ENCODE measurements at places on chromosomes 5 and 9.

DNA sequence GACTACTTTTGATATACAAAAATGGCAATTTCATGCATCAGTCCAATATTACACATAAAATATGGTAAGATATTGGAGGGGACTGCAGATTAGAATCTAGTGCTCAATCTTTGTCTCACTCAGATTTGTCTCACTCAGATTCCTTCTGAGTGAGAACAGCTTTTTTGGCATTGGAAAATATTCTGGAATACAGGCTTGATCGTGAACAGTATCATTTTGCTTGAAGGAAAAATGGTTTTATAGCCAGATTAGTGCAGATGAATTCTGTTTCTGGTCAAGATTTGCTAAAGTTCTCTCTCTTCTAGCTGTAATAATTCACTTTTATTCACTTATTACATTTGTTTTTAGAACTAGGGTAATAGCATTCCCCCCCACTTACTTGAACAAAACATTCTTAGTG lies 51.2 kb downstream of the MAN2A1 start:
- DNase-seq, result no peak

DNA sequence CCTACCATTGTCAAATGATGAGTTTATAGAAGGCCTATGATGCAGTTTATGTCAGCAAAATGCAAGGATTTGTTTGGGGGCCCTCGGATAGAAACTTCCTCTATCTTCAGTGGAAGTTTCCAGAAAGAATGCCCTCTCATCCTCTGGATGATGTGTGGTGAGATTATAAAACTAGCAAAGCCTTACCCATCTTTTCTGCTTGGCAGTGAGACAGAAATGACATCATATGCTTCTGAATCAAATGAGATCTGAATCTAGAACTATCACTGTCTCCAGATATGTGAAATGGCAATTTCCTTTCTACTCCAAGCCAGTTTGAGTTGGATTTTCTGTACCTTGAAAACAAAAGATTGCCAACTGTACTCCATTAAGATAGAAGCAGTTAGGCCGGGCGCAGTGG lies 60.4 kb upstream of the CKMT2 start:
- no peak for DNase-seq

GRCh38 chr9:133769511-133770075 lies 31.4 kb upstream of the SARDH start:
- no peak for DNase-seq

DNA sequence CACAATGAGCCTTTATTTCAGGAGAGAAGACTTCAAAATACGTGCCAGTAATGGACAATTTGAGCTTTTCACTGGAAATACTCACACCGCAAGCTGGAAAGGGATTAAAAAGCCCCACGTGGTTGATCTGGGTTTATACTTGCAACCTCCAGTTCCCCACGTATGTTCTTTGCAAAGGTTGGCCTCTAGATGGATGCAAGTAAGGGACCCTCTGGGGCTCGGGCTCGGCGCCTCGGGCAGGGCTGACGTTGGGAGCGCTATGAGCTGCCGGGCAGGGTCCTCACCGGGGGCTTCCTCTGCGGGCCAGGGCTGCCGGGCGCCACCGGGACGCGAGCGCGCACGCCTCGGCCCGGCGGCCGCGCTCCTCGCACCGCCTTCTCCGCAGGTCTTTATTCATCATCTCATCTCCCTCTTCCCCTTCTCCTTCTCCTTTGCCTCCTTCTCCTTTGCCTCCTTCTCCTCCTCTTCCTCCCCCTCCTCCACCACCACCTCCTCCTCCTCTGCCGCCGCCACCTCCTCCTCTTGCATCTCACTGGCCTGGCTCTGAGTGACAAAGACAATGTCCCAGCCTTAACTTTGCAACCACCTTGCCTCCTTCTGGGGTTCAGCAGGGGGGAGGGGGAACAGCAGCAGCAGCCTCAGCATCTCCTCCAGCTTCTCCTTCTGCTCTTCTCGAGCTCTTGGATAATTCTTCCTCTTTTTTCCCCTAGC lies 701 bp upstream of the ZNF462 start:
- DNase-seq, result no peak

- DNase-seq, result no peak
These were observed 34.3 kb downstream of the ITK start for GRCh38 chr5:157214861-157215513.

DNA sequence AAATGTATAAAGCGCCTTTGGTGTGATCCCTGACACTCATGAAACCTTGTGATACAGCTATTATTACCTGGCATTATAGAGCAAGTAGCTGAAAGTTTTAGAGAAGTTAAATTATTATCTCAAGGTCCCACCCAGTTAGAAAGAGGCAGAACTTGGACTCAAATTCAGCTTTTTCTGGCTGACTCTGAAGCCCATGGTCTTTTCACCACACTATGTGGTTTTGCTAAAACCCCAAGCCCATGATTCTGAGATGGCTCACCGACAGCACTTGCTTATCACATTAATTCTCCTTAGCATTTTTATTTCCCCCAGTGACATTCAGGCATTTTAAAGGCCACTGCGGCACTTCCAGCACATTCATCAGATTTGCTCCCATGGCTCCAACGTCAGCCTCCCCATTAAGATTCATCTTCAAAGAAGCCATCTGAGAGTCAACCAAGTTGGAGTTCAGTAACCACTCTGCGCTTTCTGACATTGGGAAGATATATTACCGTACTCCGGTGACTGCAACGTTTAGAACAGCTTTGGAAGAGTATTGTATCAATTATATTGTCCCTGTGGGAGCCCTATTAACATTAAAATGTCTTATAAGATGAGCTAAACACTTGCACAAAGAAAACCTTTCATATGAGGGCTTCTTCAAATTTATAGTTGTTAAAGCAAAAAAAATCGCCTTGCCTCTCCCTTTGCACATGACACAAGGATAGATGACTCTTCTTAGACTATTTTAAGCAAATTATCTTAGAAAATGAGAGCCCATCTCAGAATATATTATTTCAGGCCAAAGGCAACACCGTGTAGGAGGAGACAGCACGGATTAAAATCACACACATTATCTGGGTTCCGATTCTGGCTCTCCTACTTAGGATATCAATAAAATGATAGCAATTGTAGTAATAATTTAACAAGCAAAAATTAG lies 638.1 kb downstream of the ACTL7B start:
- DNase-seq, result no peak

GRCh38 chr9:106890608-106891007 lies 27.6 kb downstream of the ZNF462 start:
- DNase-seq, result no peak

DNA sequence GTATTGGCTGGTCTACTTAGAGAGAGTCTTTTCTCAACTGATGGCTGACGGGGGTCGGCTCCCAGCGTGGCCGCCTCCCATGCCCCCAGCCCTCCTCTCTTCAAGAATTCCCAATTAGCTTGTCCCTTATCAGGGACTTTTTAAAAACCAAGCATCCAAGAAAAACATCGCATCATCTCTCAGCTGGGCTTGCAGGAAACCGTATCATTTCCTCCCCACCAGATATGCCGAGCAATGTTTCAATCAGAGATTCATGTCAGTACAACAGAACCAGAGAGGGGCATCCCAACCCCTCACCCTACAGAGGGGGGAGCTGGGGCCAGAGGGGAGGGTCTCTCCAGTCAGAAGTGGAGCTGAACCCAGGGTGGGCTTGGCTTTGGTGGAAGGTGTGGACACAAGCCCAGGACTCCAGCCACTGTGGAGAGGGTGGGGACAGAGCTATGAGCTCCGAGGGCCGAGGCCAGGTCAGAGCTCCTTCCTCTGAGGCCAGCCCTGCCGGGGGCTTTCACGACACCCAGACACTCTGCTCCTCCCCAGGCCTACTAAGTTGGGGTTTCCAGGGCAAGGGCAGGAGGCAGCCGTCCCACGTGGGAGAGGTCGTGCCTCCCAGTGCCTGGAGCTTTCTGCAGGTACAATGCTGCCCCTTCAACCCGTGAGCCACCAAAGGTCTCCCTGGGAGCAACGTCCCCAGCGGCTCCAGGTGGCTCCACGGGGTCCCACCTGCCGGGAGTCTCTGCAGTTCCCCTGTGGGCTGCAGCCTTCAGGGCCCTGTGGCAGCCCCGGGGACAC lies 39.0 kb upstream of the TMEM250 start:
- DNase-seq, result no peak

DNA sequence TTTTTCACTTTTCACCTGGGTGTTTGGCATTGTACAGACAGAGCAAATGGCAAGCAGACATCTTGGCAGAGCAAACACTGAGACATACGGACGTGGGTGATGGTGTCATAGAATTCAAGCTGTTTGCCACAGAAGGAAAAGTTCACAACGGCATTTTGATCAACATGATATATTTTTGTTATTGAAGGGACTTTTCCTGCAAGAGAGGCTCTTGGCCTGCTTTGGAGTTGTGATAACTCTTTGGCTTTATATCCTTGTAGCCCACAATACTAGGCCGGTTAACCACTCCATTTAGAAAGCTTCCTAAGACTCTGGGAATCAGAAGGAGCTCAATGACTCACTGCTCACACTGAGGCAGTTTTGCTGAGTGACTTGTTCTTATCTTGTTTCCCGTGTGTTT lies 1038.3 kb downstream of the TLE1 start:
- no peak for DNase-seq

GRCh38 chr5:138927979-138928378 lies 52.8 kb upstream of the LRRTM2 start:
- no peak for DNase-seq

GRCh38 chr5:82635561-82636288 lies 357.6 kb upstream of the RPS23 start:
- no peak for DNase-seq

GRCh38 chr5:41876678-41877077 lies 6.5 kb upstream of the OXCT1 start:
- DNase-seq, result no peak
